ENCODE measurements at places on chromosomes 4 and X.
A peak's percentile ranks its signal among the peaks of the same experiment; 100 is the strongest.

DNA sequence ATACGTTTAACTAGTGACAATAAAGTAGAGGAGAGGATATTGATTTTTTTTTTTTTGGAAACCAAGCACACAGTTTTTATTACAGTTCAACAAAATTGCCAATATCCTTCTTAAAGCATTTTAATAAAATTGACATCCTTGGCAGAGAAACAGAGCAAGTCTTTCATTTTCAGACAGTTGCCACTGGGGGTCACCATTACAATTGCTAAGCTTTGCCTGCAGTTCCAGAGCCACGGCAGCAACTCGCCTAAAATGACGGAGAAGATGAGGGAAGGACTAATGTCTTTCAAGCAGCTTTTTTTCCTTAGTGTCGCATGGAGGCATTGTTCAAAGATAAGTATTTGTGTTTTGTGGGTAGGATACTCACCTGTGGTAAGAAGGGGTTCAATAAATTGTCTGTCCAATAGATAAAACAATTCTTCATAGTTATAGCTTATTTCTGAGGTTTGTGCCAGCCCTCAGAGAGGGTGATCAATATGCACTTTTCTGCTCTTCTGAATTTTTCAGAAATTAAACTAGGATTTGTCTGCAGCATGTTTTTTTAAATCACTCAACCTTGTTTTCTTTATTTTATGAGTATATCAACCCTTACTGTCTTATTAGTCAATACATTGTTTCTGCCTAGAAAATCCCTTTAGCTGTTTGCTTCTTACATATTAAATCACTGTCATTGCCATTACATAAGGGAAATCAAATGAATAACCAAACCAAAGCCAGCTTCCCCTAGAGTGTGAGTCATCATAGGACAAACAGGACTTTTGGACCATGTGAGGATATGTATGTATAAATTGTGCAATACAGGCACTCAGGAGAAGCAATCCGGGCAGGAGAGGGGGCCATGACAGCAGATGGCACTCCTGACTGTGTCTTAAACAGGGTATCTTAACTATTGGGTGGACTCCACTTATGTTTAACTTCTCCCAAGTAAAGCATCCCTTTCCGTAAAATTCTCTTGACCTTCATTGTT lies 508.1 kb upstream of the ARX start:
- peak; percentile 32 for DNase-seq

DNA sequence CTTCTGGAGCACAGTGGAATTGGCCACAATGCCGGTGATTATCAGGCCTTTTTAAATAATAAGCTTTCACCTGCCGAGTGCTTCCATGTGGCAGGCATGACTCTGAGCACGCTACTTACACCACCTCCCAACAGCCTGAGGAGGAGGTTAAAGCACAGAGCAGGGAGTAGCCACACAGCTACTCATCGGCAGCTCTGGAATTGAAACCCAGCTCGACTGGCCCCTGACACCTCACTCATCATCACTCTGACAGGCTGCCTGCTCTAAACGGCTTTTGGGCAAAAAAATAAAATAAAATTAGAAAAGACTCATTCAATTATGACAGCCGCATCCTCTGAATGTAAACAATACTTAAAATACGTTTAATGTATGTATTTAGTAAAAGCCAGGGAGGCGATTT lies 326.4 kb upstream of the NOCT start:
- no peak for DNase-seq

DNA sequence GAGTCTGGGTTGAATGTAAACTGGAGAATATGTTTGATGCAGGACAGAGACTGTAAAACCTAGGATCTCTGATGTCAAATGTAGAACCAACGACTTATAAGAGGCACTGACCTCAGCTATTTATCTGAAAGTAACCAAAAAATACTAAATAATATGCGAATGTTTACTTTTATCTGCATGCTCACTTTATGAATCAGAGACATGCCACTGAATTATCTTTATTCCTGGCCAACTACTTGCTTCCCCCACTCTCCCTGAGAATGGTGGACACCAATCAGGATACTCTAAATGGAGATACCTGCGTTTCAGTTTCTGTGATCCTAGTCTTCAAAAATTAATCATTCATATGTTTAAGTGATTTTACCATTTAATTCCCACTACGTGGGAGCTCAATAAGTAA lies 1038.4 kb upstream of the PABPC4L start:
- DNase-seq = no peak

DNA sequence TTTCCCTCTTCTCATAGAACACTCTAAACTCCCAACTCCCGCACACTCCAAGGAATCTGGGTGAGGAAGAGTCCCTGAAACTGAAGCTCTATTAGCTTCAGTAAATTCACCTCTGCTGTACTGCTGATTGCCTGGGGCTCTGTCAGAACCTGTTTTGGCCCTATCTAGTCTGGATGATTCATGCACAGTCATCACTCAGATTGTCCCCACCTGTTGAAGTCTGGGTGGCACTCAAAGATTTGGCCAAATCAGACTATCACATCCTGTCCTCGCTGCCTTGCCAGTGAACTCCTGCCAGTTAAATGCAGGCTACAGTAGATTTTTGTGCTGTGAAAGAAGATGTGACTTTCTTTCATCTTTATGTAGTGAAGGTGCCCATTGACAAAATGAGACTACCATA lies 63.5 kb upstream of the EMCN start:
- DNase-seq = no peak

- no peak for DNase-seq
These were observed 91.9 kb upstream of the TMEM164 start for GRCh38 chrX:109911046-109911445.

DNA sequence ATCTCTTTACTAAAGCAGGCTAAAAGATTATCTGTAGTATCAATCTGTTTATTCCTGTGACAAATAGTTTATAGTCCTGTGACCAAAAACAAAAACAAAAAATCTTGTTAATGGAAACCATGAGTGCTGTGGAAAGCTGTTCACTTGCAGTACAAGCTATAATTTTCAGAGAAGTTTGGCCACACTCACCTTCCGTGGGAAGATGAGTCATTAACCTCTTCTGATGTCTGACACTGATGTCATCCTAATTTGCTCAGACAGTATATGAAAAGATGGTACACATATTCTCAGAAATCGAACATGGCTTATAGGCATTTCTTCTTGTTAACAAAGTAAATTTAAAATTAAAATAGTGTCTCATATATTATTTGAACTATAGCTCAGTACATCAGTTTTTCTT lies 19.9 kb upstream of the ENPP6 start:
- peak; percentile 21 for DNase-seq

DNA sequence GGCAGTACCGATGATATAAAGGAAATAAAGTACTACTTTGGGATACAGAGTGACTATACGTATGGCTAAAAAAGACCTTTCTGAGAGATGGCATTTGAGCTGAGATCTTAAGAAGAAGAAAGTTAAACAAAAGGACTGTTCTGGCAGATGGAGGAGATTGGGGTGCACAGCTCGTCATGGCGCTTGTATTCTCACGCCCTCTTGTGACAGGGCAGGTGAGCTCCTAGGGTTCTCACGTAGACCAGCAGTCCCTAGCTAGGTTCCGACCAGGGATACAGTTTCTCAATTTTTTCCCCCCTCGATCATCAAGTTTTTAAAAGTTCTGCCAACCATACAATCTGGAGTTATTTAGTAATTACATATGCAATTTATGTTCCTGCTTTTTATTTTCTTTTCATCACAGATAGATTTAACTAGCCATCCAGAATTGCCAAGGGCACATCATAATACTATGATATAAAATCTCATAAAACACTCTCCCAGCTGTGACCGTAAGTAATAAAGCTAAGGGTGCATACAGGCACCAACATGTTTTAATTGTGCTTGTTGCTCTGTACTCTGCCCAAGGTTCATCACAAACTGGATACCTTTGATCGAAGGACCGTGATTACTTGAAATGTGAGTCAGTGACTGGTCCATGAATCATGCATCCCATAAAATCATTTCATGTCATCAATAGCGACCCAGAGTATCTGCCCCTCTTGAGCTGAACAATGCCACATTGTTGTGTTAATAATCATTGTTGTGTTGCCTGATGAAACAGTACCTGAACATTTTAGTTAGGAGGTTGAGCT lies 69.4 kb upstream of the ZNF518B start:
- no peak for DNase-seq

DNA sequence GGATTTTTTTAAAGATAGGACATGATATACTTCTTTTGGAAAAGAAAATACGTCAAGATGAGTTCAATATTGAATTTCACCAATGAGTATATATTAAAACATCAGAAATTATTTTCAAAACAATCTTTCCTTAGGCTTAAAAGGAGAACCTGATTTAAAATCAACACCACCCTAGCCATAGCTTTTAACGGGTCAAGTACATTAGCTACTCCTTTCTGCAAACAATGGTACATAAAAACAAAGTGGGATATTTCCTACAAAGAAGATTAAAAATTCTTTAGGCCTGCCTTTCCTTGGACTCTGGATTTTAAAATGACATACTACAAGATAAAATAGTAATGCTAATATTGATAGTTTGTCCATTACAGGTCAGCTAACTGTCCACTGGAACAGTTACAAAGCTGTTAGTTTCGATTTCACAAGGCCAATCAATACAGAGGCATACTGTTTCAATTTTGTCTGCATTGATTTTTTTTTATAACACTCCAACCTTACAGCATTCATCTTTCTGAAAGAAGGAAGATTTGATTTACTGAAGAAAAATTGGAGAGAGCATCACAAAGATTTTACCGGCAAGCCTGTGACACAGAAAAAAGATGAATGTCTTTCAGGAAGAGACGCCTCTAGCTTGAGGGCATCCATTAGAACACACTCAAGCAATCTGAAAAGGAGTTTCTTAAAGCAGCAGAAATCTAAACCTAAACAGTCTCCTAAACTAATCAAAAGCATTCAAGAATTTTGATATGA lies 97.2 kb downstream of the MAB21L2 start:
- DNase-seq = no peak

DNA sequence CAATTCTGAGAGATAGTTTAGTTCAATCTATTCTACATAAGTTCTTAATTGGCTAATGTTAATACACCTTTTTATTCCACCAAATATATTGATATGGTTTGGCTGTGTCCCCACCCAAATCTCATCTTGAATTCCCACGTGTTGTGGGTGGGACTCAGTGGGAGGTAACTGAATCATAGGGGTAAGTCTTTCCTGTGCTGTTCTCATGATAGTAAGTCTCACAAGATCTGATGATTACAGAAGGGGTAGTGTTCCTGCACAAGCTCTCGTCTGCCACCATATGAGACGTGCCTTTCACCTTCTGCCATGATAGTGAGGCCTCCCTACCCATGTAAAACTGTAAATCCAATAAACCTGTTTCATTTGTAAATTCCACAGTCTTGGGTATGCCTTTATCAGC lies 11.3 kb downstream of the PPA2 start:
- DNase-seq = no peak

DNA sequence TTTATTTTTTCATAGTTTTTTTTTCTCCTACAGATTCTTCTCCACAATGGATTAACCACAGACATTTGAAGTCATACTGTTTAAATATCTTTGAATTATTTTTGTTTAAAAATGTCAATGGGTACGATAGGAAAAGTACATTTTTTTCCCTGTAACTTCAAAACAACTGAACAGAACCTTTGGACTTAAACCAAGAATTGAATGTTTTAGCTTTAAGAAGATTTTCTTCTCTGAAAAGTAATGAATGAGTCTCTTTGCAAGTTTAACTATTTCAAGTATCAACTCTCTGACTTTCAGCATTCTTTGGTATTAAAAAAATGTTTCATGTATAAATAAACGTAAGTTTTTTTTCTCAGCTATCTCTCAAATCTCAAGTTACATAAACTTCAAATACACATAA lies 364.3 kb downstream of the FBXO8 start:
- DNase-seq = no peak

DNA sequence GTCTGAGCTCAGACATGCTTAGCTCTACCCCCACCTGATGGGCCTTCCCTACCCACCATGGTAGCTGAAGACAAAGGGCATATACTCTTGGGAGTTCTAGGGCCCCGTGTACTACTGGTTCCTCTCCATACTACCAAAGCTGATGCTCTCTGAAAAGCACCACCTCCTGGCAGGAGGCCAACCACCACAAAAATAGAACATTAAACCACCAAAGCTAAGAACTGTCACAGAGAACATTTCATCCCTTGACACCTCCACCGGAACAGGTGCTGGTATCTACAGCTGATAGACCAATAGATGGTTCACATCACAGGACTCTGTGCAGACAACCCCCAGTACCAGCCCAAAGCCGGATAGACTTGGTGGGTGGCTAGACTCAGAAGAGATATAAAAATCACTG lies 13.4 kb downstream of the EDA2R start:
- DNase-seq = no peak

GRCh38 chr4:165331359-165331758 lies 3.9 kb downstream of the MSMO1 start:
- DNase-seq = peak; percentile 61

- DNase-seq = peak; percentile 95
These were observed 7.8 kb downstream of the RBM47 start for GRCh38 chr4:40621592-40622512.

GRCh38 chr4:40651280-40651679 lies 21.6 kb upstream of the RBM47 start:
- DNase-seq = no peak

DNA sequence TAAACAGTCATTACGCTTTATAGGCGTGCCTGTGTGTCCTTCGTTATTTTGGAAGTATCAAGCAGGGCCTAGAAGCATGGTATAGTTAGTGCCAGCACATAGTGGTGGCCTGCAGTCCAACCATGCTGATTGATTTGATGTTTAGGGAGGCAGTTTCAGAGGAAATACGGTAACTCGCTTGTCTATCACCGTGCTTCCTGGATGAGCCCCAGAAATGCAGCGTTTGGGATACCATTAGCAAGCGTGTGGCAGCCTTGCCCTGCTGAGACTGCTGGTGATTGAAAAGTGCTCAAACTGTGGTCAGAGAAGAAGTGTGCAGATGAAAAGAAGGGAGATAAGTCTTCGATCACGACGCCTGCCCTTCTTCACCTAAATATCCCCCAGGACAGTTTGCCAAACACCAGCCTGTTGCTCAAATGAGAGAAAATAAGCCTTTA lies 158.4 kb downstream of the CHIC2 start:
- peak; percentile 80 for DNase-seq

GRCh38 chr4:53543561-53543960 lies 47.7 kb downstream of the LNX1 start:
- no peak for DNase-seq

DNA sequence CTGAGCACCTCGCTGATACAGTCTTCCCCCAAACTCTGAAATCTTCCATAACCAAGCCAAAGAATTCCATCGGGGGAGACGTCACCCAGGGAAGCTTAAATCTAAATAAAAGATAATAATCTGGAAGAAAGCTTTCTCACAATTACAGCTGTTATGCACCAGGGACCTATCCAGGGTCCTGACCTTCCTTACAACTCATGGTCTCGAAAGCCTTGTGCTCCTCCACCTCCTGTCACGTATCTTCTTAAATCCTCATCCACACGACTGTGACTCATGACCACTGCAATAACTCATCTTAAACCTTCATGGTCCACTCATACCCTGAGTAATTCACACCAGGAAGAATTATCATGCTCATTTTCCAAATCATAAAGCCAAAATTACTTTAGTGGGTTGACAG lies 166.8 kb upstream of the FRG1 start:
- DNase-seq = peak; percentile 24

- no peak for DNase-seq
These were observed 430.4 kb downstream of the ACTRT1 start for GRCh38 chrX:127621780-127622179.

- peak; percentile 16 for DNase-seq
These were observed 75.0 kb upstream of the IL2 start for GRCh38 chr4:122531514-122531913.

- DNase-seq = no peak
These were observed 841 bp downstream of the TBC1D19 start for GRCh38 chr4:26584725-26585124.
